ENCODE measurements at places on chromosomes 4 and X.

DNA sequence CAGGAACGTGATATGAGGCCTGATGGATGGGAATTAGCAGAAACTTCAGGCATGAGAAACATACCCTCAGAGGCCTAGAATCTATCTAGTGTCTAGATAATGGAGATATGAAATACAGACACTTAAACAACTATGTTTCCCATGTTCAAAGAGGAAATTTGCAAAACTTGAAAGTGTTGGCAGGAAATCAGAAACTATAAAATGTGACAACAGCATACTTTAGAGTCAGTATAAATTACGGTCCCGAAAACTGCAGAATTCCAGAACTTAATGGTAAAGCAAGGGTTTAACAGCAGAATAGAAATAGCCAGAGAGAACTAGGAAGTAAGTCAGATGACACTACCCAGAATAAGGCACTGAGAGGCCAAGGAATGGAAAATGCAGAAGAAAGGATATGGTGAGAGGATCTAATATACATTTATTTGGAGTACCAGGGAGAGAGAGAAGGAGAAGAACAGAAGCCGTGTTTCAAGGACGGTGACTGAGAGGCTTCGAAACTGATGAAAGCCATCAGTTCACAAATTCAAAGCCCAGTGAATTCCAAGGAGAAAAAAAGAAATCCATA lies 7.4 kb downstream of the HTT-AS start:
- no peak for DNase-seq
- peaks cover 13% of the 10 kb centered on the region for H3K27me3 ChIP-seq
- H3K27ac ChIP-seq, result no peak overlapping the region

DNA sequence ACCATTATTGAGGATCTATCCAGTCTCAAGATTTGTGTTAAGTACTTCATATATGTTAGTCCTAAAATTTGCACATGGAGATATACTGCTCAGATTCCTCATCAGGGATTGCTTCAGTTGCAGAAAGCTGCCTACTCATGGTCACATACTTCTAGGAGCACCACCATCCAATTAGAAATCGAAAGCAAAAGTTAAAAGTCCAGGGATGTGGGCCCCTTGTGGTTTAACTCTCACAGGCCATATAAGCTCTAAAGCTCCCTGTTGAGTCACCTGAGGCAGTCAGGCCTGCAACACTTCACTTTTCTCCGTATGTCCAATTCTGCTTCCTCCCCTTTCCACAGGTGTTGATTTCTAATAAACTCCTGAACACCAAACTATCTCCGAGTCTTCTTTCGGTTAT lies 84.2 kb downstream of the CNOT6L start:
- H3K27me3 ChIP-seq, result no peaks in the 10 kb centered on the region
- H3K4me3 ChIP-seq, result peak overlapping the region; percentile 57
- no peak for DNase-seq
- H3K36me3 ChIP-seq, result peaks cover 50% of the 10 kb centered on the region

- H3K27me3 ChIP-seq, result peaks cover 27% of the 10 kb centered on the region
- no peak overlapping the region for H3K27ac ChIP-seq
- no peak for DNase-seq
Observed at GRCh38 chr4:53912766-53913497, 151.5 kb downstream of the CHIC2 start.

DNA sequence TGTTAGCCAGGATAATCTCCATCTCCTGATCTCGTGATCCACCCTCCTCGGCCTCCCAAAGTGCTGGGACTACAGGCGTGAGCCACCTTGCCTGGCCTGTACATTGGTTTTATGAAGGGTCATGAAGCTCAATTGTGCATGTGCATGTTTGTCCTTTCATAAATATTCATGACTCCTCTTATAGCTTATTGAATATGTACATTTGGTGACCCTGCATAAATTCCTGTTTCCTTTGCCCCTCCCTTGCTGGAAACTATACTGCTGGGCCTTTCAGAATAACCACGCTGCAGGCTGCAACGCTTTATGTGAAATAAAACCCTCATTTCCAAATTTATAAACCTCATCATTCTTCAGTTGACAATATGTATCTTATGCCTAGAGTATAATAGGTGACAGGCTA lies 978.0 kb upstream of the LCORL start:
- H3K4me3 ChIP-seq, result no peak overlapping the region
- H3K4me1 ChIP-seq, result no peaks in the 10 kb centered on the region
- H3K27me3 ChIP-seq, result no peaks in the 10 kb centered on the region

DNA sequence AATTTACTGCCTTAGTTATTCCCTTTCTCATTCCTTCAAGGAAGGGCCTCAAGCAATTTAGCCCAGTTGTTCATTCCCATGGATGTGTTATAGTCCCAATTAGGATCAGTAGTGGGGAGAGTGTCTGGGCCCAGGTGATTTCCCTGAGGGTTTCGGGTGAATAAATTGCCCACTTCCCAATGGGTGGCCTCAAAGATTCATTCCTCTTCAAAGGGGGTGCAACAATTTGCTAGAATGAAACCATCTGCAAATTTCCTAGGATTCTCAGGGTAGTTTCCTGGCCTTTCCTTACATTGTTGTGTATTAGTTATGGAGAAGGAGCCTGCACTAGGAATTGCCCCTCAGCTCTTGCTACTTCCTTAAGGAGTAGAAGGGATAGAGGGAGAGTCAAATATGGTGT lies 6.3 kb upstream of the AREG start:
- no peaks in the 10 kb centered on the region for H3K4me1 ChIP-seq
- DNase-seq, result no peak
- H3K4me3 ChIP-seq, result no peak overlapping the region
- no peaks in the 10 kb centered on the region for H3K27me3 ChIP-seq
- H3K36me3 ChIP-seq, result no peaks in the 10 kb centered on the region

GRCh38 chr4:146790515-146790914 lies 151.8 kb downstream of the POU4F2 start:
- no peaks in the 10 kb centered on the region for H3K4me1 ChIP-seq
- no peaks in the 10 kb centered on the region for H3K27me3 ChIP-seq
- H3K27ac ChIP-seq, result no peak overlapping the region
- DNase-seq, result no peak

- no peak for DNase-seq
- no peaks in the 10 kb centered on the region for H3K27me3 ChIP-seq
- H3K4me3 ChIP-seq, result no peak overlapping the region
- H3K27ac ChIP-seq, result no peak overlapping the region
- H3K4me1 ChIP-seq, result peaks cover 41% of the 10 kb centered on the region
Observed at GRCh38 chr4:113757486-113757885, 4.1 kb downstream of the CAMK2D start.
